Stimulated activated naive B cell treated with anti-CD40 and anti-IgM and Interleukin-4, amounts not matched to agents 10 μg/mL and 1 μg/mL and 100 μg/mL, for 72 hours (primary cell): ENCODE measurements at places on chromosomes 4 and X.

GRCh38 chrX:151752847-151753246 is 18.3 kb downstream of the CNGA2 start:
- no peak for DNase-seq

GRCh38 chr4:47652092-47652491 is 167.0 kb downstream of the ATP10D start:
- no peak for DNase-seq

GRCh38 chrX:103774070-103774642 is 2.5 kb upstream of the PLP1 start:
- no peak for DNase-seq

DNA sequence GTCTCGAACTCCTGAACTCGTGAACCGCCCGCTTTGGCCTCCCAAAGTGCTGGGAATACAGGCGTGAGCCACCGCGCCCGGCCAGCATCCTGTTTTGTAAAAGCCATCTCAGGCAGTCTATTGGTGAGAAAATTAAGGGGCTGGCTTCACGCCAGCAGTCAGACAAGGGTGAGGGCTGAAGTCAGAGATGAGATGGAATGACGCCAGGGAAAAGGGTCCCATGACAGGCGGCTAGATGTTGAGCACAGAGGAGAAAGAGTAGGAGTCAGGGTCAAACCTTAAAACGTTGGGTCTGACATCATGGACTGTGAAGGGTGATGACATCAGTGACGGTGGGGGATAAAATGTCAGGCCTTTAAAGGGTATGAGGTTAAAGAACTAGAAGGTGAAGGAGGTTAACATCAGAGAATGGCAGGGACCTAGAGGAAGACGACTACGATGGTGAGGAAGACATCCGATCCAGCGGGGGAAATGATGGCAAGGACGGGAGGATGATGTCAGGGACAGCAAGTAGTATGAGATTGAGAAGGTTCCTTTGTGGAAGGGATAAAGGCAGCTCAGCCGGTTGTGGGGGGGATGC is 504 bp upstream of the RBM3 start:
- no peak for DNase-seq

- peak; percentile 7 for DNase-seq
Measured at GRCh38 chrX:112643721-112644120, 36.0 kb downstream of the LHFPL1 start.

GRCh38 chr4:186260117-186260503 is 5.9 kb upstream of the F11 start:
- DNase-seq: no peak
